Stimulated activated CD4-positive, alpha-beta T cell treated with anti-CD3 and anti-CD28 coated beads, Interleukin-4, amount 100 ng/mL, for 1 hour (primary cell): ENCODE measurements at places on chromosomes 2 and 18.

DNA sequence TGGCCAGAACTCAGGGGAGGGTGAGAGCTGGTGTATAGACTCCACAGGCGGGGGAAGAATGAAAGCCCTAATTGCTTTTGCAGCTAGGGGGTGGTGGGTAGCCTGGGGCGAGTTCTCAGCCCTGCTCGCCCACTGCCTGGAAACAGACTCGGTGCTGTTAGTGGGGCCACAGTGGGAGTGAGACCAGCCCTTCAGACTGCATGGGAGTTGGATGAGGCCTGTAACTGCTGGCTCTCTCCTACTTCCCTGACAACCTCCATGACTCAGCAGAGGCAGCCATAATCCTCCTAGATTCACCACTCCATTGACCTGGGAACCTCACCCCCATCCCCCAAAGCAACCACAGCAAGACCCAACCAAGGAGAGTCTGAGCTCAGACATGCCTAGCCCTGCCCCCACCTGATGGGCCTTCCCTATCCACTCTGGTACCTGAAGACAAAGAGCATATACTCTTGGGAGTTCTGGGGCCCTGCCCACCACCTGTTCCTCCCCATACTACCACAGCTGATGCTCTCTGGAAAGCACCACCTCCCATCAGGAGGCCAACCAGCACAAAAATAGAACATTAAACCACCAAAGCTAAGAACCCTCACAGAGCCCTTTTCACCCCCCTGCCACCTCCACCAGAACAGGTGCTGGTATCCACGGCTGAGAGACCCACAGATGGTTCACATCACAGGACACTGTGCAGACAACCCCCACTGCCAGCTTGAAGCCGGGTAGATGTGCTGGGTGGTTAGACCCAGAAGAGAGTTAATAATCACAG lies 226.3 kb downstream of the EIPR1 start:
- DNase-seq: no peak

DNA sequence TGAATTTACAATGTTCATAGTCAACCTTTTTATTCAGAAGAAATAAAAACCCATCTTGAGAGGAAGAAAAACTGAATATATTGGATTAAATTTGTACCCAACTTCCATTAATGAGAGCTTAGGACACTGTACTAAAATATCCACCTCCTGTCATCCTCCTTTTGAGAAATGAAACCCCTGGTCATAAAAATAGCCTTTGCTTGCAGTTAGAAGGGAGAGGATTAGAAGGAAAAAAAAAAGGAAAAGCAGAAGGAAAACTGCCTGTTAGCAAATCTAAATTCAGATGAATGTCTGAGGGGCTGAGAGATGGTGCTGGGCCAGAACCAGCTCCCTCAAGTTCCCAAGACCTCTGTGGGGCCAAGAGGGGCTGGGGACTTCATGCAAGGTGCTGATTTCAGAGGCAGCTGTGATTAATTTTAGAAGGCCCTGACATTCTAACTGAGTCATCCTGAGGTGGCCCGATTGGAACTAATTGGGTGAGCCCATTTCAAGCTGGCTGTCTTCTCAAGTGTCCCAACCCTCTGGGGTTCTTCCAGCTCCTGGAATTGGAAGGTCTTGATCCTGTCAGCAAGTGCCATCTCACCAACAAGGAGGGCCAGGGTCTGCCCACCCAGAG lies 38.4 kb upstream of the BIN1 start:
- DNase-seq: no peak

- DNase-seq: no peak
Measured at GRCh38 chr2:158598862-158599517, 142.2 kb downstream of the PKP4 start.

GRCh38 chr2:238096311-238097011 lies 3.7 kb upstream of the ESPNL start:
- DNase-seq: no peak

DNA sequence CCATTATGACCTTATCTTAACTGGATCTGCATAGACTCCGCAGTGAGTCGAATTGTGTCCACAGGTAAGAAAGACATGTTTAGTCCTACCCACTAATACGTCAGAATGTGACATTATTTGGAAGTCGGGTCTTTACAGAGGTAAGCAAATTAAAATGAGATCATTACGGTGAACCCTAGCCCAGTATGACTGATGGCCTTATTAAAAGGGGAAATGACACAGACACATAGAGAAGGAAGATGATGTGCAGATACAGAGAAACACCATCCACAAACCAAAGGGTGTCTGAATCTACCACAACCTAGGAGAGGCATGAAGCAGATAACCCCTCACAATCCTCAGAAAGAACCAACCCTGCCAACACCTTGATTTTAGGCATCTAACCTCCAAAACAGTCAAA lies 135.6 kb downstream of the GALNT1 start:
- no peak for DNase-seq

- no peak for DNase-seq
Measured at GRCh38 chr2:120597595-120598193, 138.0 kb upstream of the GLI2 start.

DNA sequence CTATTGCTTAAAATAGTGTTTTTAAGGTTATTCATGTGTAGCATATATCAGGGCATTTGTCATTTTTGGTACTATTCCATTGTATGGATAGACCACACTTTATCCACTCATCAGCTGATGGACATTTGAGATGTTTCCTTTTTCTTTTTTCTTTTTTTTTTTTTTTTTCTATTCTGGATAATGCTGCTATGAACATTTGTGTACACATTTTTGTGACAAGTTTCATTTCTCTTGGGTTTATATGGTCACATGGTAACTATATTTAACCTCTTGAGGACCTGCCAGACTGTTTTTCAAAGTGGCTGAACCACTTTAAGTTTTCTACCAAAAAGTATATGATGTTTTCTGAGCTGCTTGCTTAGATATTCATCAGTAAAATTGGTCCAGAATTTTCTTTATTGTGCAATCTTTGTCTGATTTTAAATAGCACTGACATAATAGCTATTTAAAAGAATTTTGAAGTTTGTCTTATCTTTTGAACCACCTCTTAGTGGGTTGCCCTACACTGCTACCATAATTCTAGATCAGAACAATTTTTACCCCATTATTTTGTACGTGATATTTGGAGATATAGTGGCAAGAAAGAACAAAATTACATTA lies 219.4 kb upstream of the SIX3 start:
- DNase-seq: no peak

DNA sequence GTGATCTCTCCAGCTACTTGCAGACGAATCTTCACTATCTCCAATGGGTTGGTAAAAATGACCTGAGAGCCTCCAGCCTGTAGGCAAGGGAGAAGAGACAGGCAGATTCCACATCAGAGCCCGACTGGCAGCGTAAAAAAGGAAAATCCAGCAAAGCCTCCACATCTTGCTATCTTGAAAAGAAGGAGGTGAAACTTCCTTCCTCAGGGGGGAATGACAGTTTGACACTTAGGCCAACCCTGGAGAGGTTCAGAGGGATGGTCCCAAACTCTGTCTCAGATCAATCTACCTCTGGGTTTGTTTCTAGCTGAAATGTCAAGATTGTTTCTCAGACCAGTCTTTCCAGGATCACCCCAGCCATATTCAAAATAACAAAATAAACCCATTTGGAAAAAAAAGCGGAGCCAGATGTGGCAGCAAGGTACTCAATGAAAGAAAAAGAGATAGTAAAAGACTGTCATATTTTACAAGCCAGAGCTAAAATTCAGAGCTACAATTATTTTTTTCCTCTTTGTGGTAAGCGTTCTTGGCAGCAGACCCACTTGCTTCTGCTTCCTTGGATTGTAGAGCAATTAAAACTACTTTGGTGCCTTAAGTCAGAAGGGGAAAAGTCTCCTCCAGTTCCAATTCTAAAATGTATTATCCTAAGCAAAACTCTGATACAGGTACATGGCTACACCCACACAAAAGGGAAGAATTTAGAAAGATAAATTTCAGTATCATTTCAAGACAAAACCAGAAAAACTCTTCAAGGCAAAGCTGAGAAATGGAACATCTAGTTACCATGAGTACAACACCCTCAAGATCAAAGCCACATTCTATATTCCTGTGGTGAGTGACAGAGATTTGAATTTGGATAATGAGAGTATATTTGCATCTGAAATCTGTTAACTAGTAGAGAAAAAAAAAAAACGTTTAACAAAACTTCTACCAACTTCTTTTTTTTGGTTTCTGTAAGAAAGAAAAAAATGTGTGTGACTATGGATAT lies 100.1 kb downstream of the SLC25A12 start:
- DNase-seq: no peak

DNA sequence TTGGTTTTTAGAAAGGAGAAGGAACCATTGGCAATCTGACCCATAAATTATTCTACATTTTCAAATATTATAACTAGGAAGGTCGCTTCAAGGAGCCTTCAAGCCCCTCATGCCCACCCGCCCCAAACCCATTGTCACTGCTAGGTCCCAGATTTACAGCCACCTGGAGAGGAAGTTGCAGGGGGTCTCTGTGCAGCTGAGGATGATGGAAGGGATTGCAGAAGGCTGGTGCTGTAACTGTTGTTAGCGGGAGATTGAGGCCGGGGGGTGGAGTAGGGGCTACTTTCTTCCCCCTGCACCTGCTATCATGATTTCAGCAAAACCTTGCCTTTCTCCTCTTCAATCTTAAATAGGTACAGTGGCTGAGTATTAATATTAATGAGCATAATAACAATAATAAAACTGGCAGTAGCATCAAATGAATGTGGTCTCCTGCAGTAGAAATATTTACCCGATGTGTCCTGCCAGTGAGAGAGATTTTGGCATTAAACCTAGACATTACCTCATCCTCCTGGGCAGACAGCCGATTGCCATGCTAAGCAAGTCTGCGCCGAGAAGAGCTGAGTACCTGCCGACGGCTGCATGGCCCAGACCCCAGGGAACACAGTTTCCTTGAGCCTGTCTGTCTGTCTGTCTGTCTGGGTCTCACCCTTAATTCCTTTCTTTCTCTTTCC lies 225.4 kb downstream of the FAM210A start:
- DNase-seq: no peak

GRCh38 chr2:71640489-71640888 lies 187.1 kb downstream of the DYSF start:
- no peak for DNase-seq

DNA sequence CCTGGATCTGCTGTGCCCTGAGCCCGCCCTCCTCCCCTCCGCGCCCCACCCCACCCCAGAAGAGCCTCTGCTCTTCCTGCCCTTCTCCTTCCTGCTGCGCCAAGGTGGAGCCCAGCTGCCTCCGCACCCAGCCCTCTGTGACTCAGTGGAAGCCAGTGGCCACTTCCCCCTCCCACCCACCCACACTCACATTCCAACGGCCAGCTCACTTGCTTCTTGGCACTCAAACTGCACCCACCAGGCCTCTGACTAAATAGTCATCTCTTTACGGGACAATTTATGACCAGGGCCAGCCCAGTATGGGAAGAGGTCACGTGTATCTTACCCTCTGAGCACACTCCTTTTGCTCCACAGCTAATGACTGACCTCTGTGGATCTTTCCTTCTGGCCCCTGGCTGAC lies 150.4 kb upstream of the SLC1A4 start:
- DNase-seq: no peak

GRCh38 chr2:79511320-79511951 lies 1.4 kb upstream of the CTNNA2 start:
- no peak for DNase-seq

DNA sequence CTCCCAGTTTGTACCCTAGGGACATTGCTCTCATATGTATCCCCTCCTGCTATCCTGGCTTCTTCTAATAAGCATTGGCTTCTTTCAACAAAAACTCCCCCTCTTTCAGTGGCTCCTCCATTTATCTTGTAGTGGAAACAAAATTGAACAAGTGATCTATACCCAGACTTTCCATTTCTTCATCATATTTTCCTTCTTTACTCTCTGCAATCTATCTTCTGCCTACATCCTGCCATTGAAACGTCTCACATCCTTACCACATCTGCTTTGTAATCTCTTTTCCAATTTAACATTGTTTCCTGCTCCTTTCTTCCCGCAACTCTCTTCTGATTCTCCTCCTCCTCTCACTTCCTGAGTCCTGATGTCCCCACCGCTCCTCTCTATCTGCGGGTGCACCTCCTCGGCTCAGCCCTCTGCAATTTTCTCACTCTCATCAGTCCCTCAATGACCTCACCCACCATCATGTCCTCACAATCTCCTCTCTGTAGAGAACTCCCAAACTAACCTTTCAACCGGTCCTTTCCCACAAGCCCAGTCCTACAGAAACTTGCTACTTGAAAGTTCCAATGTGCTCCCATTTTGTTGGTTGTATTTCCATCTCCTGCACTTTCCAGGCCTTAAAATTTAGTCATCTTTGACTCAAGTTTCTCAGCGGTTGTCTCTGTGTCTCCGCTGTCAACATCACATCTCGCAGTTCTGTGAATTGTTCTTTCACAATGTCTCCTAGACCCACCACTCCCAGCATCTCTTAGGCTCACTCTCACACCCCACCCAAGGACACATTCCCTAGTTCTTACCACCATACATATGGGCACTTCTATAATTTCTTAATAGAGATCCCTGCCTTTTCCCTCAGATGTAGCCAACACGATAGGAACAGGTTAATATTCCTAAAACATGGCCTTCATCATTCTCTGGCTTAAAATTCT lies 24.0 kb downstream of the MAP3K19 start:
- DNase-seq: no peak

GRCh38 chr2:207037896-207038295 lies 98.6 kb downstream of the CPO start:
- no peak for DNase-seq

DNA sequence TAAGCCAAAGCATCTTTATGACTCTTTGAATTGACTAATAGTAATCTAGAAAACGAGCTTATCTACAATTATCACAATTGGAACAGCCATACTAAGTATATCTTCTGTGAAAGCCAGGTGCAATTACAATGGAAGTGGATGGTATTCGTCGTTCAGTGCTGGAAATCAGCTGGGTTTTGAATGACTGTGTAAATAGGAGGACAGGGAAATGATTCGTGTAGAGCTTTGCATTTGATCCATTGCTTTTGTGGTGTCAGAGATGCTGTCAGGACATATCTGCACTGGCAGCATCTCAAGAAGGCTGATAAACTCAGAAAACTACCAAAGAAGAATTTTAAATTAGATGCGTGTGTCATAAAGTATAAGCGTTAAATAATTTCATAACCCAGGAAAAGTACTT lies 187.1 kb downstream of the ZNF407 start:
- no peak for DNase-seq

GRCh38 chr2:71856773-71857525 lies 290.7 kb downstream of the CYP26B1 start:
- no peak for DNase-seq

- DNase-seq: peak; percentile 45
Measured at GRCh38 chr2:233414777-233415570, 60.7 kb downstream of the DGKD start.

DNA sequence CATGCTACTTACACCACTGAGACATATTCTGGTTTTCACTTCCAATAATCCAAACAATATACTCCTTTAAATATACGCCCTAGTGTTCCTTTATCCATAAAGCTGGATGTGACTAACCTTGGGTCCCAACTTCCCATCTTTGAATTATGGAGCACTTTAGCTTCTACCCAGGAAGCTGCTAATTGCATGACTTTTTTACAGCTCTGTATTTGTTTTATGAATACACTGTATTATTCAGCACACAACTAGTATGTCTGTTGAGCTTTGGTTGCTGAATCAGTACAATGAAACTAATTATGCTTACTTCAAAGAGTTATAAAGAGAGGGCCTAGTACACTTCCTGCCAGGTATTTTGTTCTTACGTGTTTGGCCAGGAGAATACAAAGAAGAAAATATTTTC lies 118.5 kb downstream of the BAZ2B start:
- no peak for DNase-seq
